ENCODE measurements at places on chromosomes 1 and 21.

DNA sequence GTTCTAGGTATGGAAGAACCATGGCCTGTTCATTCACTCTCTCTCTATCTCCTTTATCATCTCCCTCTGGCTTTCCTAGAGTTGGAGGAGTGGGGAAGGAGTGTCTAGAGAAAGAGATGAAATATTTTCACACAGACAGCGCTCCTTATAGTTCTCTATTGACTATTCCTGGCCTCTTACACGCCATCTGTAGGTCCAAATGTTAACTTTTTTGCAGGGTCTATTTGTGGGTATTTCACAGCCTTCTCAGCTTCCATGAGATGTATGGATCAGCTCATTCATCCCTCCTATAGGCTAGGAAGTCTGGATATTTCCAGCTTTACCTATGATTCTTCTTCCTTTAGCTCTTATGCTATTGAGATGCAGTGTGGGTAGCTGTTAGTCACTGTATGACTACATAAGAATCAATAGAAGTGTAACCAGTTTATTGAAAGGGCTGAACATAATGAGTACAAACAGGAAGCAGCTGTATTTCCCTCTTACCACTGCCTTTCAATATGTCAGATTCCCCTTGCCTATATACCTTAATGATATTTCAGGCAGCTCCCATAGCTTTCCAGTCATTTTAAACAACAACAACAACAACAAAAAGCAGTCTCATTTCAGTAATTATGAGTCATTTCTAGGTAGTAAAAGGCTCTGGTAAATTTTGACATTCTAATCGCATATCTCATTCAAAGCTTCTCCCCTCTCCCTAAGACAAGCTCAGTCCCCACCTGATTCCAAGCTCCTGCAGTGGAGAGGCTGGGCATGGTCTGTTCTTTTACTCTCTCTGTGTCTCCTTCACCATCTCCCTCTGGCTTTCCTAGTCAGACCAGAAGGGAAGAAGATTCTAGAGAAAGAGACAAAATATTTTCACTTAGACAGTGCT lies 149.5 kb downstream of the TTLL7 start:
- DNase-seq = no peak

DNA sequence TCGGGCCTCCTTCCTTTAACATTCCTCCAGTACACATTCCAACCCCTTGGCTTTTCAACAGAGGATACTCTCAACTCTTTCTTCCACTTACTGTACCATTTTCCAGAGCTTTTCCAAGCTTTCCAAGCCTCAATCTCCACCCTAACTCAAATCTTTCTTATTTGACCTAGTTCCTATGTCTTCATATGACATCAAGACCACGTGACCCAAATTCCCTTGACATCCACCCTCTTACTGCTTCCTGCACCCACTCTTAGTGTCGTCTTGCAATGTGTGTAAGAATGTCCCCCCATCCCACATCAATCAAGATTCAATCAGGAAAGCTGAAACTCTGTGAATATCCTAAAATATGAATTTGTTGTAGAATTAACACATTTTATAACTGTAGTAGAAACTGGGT lies 155.0 kb downstream of the OMA1 start:
- DNase-seq = no peak

- no peak for DNase-seq
Observed at GRCh38 chr1:84387480-84388163, 10.7 kb upstream of the DNASE2B start.

GRCh38 chr1:247373721-247374141 lies 42.1 kb upstream of the ZNF496 start:
- peak; percentile 74 for DNase-seq

DNA sequence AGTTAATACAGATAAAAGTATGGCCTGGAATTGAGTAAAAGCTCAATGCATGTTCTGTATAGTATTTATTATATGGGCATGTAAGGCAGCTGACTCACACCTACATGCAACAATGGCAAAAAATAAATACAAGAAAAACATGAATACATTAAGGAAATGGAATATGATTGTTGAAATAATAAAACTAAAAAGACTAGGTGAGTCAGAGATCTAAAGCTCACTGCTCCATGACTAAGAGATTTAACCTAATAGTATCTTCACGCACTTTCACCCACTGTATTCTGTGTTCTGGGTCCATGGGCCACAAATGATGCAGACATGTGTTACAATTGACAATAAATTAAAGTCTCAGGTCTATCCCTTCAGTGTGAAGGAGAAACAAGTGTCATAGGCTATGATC lies 607.0 kb downstream of the AGBL4 start:
- DNase-seq = no peak

DNA sequence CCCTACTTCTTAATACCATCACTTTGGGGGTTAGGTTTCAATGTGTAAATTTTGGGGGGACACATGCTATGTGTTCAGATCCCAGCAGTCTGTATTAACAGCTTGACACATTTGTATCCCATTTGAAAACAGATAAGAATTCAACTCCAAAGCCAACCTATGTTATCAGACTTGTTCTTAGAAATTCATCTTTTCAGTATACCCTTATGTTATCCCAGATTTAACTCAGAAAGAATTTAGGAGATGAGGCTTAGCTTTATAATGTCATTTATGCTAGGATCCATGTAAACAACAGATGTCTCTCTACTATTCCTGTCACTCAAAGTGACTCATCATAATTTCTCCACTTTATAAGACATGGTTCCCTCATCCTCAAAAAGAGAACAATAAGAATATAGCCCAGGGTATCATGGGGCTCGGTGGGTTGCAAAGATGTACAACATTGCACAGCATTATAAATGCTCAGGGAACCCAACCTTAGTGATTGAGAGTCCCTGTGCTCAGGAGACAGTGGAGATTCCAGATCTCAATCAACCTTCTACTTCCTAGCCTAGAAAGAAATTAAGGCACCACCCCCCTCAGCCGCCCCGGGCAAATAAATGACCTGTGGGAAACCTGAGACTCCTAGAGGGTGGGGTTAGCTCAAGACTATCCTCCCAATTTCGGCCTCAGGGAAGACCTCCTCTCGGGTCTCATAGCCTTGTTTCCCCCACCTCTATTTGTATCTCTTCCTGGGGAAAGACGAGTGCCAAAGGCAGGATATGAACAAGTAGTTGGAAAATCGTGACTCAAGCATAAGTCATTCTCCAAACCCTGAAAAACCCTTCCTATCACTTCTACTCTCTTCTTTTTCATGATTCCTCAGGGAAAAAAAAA lies 265.1 kb upstream of the CAMK1G start:
- DNase-seq = no peak

- DNase-seq = peak; percentile 56
Observed at GRCh38 chr1:153404768-153405167, 11.6 kb upstream of the S100A7A start.

- DNase-seq = no peak
Observed at GRCh38 chr1:42748461-42749410, 8.7 kb upstream of the CLDN19 start.

- DNase-seq = no peak
Observed at GRCh38 chr1:168428063-168428731, 115.6 kb downstream of the XCL2 start.

GRCh38 chr1:7110321-7110720 lies 325.1 kb downstream of the CAMTA1 start:
- DNase-seq = no peak

GRCh38 chr1:85087659-85088407 lies 39.5 kb upstream of the MCOLN3 start:
- no peak for DNase-seq

DNA sequence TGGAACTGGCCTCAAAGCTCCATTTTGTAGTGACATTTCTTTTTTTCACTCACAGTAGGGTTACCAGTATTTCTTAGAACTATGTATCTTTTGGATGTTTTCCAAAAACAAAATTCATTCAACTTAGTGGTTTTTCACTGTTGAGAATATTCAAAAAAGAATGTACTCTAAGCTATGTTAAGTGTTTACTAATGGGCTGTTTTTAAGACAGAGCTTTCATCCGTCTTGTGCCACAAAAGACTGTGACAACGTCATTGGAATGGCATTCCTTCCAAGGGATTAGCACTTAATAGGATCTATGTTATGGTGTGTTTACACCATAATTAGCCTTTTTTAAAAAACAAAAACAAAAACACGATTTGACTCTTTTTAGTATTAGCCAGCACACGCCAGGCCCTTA lies 66.8 kb downstream of the TTC3 start:
- DNase-seq = no peak

DNA sequence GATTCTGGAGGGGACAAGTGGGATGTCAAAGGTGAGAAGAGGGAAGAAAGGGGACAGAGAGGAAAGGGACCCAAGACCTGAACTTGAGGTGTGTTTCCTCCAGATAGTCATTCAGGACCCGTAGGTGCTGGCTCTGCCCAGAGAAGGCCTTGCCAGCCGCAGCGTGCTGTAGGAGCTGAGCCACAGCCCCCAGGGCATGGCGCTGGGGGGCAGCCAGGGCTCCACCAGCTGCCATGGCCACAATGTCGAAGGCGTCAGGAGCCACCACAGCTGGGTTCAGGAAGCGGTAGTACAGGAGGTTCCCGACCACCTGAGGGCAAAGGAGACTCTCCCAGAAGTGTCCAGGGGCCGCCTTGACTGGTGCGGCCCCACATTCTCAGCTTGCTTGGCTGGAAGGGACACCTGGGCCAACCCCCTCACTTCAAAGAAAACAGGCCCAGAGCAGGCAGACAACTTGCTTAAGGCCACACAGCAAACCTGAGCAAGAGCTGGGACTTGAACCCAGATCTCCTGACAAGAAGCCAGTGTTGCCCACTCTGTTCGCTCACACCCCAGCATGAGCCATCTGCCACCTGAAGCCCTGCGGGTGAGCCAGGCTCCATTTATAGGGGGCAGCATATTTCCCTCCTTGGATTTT lies 34.0 kb upstream of the MEF2D start:
- no peak for DNase-seq

DNA sequence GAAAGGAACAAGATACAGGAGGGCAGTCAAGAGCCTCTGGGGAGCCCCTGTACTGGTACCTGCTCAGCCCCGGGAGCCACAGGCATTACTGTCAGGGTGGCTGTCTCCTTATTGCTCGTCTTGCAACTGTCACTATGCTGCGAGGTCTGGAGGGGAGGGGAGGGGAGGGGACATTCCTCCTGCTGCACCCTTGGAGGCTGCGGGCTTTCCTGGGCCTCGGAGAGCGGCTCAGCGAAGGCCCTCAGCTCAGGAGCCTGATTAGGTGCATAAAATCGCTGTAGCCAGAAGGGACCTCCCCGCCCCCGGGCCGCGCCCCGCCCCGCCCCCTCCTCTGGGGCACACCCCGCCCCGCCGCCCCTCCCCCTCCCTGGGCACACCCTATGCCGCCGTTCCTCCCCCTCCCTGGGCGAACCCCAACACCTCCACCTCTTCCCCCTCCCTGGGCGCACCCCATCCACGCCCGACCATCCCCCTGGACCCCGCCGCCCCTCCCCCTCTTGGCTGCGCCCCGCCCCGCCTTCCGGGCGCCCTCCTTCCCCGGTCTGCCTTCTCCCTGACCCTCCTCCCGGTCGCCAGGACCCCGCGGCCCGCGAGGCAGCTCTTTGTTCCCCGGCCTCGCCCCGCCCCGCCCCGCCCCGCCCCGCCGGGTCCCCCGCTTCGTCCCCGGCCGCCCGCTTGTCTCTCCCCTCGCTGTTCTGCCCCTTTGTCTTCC lies 35.5 kb downstream of the CACHD1 start:
- peak; percentile 75 for DNase-seq

DNA sequence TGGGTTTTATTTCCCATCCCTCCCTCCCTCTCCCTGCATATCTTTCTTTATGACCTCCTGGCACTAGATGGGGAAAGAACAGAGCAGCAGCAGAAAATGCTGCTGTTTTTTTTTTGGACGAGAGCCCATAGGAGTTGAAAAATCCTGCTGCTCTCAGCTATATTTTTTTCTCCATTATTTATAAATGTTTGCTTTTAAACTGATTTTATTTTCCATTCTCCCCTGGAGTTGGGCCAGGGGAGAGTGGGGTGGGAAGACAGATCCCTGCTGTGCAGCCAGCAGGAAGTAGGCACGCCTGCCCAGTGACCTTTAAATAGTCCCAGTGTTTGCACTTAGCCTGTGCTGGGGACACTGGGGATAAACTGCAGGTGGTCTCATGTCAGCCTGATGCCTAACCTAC lies 17.4 kb downstream of the SFT2D2 start:
- no peak for DNase-seq

DNA sequence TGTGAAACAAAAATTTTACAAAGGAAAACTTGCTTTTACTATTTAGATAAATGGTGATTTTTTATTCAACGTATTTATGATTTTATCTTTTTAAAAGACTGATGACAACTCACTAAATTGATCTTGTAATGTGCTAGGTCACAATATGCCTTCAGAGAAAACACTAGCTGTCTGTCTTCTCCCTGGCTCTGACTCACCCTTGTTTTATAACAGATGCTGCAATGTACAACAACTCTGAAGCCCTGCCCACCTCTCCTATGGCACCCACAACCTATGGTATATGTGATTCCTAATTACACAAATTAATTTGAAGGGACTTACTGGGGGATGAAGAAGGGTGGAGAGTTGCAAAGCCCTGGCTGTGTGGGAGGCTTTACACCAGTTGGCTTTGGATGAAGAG lies 24.7 kb upstream of the HSD17B7 start:
- DNase-seq = no peak

- peak; percentile 56 for DNase-seq
Observed at GRCh38 chr1:154970631-154971340, at the start of gene SHC1. SHC1 (minus strand) TSS chr1:154970747; CDS start chr1:154970526, 221 bp downstream.

- no peak for DNase-seq
Observed at GRCh38 chr1:170307426-170307825, 161.7 kb downstream of the NTMT2 start.

GRCh38 chr1:25209516-25209915 lies 22.8 kb downstream of the SYF2 start:
- DNase-seq = no peak

DNA sequence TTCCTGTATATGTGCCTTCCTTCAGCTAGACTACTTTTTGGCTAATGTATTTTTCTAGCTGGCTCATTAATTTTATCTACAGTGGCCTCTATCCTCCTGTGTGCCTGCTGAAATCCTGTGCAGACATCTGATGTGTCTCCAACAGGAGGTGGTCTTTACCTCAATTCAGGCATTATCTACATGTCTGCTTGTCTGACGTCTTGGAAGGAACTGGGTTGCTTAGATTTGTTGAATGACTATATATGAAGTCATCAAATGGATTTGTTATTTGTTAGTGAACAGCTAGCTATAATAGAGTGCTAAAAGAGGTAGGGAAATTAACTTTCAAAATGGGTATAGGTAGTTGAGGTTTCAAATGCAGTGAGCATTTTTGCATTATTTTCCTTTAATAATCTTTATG lies 6.7 kb downstream of the RPL5 start:
- DNase-seq = no peak

- no peak for DNase-seq
Observed at GRCh38 chr21:45056917-45057560, 17.3 kb upstream of the ADARB1 start.

DNA sequence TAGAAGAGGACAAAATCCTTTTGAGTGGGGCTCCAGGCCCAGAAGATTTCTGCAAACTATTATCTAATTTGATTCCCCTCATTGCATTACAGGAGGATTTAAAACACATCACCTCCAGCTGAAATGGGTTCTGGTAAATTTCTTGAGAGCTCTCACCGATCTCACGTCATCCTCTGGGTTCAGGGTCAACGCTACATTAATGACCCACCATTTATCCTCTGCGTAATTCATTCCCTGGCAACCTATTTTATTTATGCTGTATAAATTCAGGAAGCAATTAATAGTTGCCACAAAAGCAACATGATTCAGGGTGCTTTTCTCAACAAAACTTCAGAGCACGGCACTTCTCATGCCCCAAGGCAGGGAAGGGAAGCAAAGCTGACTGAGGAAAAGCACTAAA lies 38.9 kb downstream of the LMX1A start:
- no peak for DNase-seq

- no peak for DNase-seq
Observed at GRCh38 chr1:103783944-103784377, 34.3 kb downstream of the AMY1C start.

Data from CD4-positive, alpha-beta T cell treated with Interleukin-6 for 4 hours (primary cell).